ENCODE measurements at places on chromosomes 13 and 19.

GRCh38 chr19:35585848-35586247 is at the start of gene PMIS2:
Gene PMIS2, plus strand, starts transcription at chr19:35586173. Its CDS starts 87 bp downstream, at chr19:35586260.
- no peak for DNase-seq

GRCh38 chr13:107942030-107942617 is 273.2 kb downstream of the LIG4 start:
- no peak for DNase-seq

DNA sequence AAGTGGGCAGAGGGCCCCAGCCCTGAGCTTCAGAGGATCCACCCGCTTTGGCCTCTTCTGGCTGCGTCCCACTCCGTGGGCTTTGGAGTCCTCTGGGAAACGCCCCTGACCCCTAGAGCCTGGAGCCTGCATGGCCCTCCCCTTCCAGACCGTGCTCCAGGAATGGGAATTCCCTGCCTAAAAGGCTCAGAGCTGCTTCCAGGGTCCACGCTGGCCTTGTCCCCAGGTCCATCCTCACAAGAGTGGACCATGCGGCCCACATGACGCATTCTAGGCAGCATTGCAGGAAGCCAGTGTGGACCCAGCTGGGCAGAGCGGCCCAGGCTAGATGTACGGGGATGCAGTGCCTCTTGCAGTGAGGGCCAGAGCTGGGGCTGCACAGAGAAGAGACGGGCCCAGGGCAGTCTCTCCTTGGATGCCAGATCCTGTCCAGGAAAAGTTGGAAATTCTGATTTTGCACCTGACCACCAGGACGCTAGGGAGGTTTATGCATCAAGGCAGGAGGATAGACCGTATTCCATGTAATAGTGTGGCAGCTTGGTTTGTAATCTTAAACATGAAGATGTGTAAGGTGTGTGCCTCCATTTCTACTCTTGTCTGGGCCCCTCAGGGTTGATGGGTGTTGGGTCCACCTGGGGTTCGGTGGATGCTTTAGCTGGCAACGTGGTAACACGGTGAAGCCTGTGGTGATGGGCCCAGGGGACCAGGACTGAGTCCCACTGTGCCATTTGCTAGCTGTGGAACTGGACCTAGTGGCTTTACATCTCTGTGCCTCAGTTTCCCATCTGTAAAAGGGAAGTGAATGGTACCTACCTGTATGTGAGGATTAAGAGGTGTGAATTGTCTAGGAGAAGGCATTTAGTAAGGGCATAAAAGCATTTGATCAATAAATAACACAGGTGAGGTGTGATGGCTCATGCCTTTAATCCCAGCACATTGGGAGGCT is 14.8 kb upstream of the FXYD3 start:
- DNase-seq: no peak

- DNase-seq: no peak
These were observed 8.7 kb upstream of the SPC24 start for GRCh38 chr19:11164296-11164695.

- no peak for DNase-seq
These were observed 299.3 kb downstream of the NDFIP2 start for GRCh38 chr13:79780240-79780639.

DNA sequence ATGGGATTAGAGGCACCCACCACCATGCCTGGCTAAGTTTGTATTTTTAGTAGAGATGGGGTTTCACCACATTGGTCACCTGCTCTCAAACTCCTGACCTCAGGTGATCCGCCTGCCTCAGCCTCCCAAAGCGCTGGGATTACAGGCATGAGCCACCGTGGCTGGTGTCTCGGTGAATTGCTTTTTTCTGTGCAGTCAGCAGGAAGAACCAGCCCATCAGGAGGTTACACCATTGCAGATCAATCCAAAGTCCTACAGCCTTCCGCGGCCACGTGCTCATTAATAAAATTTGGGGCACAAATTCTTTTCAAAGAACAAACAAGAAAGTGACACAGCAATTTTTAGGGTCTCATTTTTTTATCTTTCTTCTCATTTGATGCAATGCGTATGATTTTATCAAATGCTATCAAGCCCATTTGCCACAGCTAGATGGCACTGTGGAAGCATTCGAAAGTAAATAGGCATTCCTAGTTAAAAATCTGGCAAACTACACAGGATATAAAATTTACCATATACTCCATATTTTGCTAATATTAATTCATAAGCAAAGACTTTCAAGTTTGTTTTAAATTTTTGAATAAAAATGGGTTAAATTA is 54.4 kb upstream of the ZNF835 start:
- no peak for DNase-seq

- DNase-seq: no peak
These were observed 154.7 kb upstream of the SGCG start for GRCh38 chr13:23025864-23026608.

DNA sequence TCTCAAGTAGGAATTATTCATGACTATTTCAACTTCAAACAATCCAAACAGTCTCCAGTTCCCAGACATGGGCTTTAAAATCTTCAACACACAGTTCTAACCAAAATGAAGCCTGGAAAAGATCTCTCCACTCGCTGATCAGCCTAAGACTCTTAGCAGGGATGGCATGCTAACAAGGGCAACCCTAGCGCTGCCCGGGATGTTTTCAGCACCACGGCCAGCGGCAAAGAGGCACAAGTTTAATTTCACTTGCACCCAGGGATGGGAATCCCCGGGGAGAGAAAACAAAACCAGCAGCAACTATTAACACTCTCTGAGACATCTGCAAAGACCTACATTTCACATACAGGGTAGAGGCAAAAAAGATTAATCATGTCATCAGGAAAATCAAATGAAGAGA is 43.0 kb downstream of the CACNA1A start:
- no peak for DNase-seq

DNA sequence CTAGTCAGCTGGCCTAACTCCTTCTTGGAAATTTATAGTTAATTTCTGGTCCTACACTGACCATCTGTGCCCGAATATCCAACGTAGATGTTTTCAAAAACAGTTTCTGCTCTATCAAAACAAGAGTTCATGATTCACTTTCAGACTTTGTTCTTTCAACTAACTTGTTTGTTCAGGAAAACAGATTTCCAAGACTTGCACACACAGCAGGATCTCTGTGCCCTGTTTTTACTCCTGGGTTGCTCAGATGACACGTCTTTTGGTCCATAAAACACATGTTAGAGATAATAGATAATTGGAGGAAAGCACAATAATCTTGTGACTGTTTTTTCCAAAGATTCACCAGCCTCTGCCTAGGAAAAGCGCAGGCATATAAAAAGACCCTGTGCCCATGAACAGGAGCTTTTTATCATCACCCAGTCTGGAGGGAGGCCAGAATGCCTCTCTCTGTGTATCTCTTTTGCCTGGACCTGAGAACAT is 218.0 kb downstream of the IRS2 start:
- DNase-seq: no peak

DNA sequence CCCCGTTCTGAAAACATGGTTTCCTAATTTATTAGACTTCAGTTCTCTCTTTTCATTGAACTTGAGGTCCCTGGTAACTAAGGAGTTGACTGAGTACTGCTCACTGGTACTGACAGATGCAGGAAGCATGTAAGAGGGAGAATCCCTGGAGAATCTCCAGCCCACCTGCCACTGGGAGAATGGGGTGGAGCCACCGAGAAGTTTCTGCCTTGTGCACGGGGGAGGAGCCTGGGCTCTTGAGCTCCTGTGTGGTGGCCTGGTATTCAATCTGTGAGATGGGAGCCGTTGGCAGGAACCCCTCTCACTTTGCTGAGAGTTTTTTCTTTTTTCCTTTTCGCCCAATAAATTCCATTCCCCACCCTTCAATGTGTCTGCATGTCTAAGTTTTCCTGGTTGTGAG is 13.2 kb upstream of the AKAP11 start:
- DNase-seq: no peak

DNA sequence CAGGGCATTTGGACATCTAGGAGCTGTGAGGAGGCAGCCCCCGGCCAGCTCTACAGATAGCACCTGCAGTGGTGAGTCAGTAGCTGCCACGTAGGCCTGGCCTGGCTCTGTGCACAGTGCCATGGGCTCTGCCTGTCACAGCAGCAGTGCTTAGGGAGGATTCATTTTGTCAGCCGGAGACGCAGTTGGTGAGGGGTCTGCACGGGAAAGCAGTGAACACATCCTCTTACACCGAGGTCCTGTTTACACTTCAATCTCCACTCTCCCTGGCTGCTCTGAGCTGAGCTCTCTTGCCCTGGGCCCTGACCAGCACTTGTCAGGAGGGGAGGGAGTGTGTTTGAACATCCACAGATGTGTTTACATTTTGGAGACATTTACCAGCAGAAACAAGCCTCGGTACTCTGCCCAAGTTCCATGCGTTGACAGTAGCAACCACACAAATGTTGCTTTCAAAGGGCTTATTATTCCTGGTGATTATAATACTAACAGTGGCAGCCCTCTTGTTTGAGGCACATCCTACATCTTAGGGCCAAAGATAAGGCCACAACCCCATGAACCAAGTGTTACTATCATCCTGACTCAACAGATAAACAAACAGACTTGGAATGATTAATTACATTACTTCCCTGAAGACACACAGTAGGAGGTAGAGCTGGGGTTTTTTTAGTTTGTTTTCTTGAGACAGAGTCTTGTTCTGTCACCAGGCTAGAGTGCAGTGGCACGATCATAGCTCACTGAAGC is 148.9 kb downstream of the USP12 start:
- DNase-seq: no peak

DNA sequence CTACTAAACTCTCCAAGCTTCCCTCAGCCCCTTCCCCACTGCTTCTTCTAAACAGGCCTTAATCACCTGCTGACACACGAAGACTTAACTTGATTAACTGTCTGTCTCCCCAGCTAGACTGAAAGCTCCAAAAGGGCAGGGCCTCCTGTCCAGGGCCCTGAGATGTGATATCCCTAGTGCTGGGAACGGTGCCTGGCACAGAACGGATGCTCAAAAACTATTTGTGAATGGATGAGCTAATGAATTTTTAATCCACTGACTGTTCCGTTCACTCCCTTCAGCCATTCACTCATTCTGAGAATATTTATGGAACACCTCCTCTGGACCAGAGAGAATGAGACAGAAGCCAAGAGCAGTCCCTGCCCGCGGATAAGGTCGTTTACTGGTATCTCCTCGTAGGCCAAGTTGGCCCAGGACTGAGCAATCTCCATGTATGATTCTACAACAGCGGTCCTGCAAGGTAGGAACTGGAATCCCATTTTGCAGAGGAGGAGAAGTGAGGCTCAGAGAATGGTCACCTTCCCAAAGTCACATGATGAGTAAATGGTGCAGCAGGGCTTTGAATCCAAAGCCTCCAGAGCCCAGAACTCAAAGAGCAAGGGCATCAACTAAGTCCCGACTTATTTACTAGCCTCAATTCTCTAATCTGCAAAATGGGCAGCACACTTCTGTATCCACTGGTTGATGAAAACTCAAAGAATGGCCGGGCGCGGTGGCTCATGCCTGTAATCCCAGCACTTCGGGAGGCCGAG is 3.4 kb downstream of the DMWD start:
- DNase-seq: no peak

DNA sequence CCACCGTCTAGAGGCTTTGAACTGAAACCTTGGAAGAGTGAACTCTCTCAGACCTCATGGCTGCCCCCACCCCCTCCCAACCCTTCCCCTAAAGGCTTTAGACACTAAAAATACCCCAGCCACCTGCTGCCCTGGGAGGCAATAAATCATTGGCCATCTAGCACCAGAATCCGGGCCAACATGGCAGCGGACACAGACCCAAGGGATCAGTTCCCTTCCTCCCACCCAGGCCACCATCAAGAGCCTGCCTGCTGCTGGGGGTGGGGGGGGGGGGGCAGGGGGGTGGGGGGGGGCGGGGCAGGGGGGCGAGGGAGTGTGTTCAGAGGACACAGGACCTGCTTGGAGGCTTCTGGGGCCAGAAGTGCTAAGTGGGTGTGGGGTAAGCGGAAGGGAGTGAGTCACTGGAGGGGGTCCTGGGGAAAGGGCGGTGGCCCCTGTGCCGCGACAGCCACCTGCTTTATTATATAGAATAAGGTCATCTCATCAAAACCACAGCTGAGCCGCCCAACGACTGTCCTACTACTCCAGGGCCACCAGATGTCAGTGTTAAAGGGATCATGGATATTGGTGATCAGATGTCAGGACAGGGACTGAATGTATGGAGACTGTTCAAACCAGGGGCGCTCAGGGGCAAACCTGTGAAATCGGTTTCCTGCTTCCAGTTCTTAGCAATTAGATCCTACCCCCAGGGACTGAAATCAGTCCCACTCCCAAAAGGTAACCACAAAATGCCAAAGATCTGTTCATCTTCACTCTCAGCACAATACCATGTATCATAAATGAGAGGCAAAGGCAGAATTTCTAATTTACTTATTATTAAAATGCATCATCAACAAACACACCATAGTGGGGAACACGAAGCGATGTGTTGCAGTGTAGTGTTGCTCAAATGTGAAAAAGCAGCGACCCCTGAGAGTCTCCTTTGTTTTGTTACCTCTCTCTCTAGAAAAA is 24.3 kb downstream of the ARL11 start:
- no peak for DNase-seq

All from activated T-cell treated with anti-CD3 and anti-CD28 coated beads for 1 hour (primary cell).